ENCODE measurements at places on chromosomes 2 and 18. TPM values are rescaled to one million over a fixed set of nuclear protein-coding genes. Genes with fewer than 3 reads are reported as not detected.

CYP27C1 gene
- total RNA-seq: 3.2 TPM

MTCL1 gene
- 62.0 TPM for total RNA-seq

GPBAR1 gene
- 0.63 TPM for total RNA-seq

LIMS2 gene
- total RNA-seq: 4.9 TPM

CYRIA gene
- total RNA-seq: 8.2 TPM

DBI gene
- 186 TPM for total RNA-seq

CKAP2L gene
- total RNA-seq: 20.7 TPM

SERPINB12 gene
- not detected for total RNA-seq

REV1 gene
- 34.3 TPM for total RNA-seq

DNA sequence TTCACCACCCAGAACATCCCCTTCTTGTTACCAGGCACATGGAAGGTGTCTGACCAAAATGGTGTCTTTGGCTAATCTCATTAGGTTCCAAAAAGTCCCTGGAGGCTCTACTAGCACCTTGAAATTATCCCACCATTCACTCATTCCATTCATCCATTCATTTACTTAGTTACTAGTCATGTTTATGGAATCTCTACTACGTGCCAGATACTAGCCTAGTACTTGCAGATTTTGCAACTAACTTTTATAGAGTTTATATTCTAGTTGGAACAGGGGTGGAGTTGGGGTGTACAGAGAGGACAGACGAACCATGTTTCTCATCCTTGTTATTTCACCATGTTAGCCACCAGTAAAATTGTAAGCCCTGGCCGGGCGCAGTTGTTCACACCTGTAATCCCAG, 4.0 kb upstream of the NOP58 start:
- DNase-seq: no peak

GRCh38 chr18:50009773-50010335, 185.1 kb downstream of the MYO5B start:
- peak; percentile 21 for DNase-seq

DNA sequence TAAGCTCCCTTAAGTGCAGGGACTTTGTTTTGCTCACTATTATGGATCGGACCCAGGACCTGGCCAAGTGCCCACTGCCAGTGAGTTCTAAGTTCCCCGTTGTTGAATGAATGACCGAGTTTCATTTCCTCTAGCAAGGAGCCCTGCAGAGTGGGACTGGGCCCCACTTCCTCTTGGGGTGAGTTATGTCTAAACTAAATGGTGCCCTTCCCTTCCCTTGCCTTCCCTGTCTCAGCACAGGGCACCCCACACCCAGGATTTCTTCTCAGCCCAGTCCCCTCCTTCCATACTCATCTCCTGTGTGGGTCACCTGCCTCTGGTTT, 195.3 kb upstream of the HS6ST1 start:
- DNase-seq: no peak

GRCh38 chr2:38733300-38733971, 17.7 kb downstream of the SRSF7 start:
- no peak for DNase-seq

DNA sequence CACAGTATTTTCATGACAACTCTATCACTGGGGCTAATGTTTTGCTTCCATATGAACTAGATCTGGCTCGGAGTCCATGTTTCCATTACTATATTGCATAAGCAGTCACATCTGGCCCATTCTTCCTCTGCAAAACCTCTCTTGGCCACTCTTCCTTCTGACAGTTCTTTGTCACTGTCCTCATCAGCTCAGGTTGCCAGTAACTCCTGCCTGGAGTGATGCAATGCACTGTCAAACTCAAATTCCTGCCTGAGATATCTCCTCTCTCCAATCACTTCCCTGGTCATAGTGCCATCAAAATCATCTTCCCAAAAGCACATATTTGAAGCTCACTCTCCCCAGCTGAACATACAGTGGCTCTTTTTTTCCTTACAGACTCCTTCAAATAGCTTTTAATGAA, 66.1 kb downstream of the COLEC12 start:
- no peak for DNase-seq

DNA sequence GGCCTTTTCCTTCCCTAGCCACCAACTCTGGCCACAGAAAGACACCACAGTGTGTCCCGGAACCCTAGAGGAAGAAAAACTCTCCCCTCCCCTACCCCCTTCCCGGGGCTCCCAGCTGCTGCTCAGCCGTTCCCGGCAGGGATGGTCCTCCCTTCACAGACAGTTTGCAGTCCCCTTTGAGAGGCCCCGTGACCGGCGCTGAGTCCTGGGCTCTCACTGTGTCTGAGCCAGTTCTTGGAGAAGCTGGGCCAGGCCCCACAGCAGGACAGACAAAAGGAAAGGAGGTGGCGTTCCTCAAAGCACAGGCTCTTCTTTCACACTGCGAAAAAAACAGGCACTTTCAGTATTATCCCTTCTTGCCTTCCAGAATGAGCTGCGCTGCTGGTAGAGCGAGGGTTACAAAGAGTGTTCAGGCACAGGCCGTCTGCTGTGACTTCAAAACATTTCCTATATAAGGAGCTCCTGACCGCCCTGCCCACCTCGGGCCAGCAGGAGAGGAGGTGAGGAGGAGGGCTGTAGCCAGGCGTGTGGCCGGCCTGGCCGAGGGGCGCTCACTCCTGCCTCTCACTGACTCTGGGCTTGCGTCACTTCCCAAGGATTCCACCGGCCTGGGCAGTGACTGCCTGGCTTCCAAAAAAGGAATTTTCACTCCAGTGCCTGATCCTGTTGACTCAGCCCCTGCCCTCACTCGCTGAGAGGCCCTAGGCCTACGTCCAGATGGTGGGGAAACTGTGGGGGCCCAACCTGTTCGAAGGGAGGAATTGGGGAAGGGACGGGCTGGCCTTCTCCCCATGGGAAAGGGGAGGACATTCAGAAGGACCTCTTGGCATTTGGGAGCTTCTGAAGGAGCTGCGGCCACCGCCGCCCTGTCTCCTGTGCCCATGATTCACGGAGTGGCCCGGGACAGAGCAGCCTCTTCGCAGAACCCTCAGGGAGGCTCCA, 24.9 kb downstream of the CIDEA start:
- peak; percentile 78 for DNase-seq

DNA sequence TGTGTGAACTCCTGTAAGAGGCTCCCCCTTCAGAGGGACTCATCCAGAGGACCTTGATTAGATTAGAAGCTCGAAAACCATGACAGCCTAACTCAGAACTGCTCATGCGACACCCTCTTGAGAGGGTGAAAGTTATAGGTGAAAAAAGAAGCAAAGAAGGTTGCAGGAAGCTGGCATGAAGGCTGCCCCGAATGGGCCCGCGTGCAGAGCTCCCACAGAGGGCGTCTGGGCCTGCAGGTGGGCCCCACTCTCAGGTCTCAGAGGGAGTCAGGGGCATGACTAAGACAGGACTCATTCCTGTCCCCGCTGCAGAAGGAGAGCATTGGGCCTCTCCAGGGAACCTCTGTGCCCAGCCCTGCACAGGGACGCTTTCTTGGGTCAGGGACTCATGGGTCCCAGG, 235.4 kb downstream of the EIPR1 start:
- no peak for DNase-seq

GRCh38 chr2:50408936-50409335, 623.0 kb downstream of the NRXN1 start:
- no peak for DNase-seq

DNA sequence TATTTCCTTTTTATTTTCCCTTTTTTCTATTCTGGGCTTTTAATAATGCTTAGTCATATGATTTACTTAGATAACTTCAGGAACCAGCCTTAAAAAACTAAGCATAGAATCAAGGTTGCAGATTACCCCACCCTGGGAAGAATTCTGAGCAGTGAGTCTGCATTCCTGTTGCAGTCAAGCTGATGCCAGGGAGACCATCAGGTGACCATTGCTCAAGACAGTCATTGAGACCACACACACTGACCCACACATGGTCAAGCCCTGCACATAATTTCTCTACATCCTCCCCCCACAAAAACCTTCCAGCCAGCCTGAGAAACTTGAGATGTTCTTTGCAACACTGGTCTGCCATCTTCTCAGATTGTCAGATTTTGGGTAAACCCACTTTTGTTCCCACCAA, 83.9 kb downstream of the SH3YL1 start:
- DNase-seq: no peak

DNA sequence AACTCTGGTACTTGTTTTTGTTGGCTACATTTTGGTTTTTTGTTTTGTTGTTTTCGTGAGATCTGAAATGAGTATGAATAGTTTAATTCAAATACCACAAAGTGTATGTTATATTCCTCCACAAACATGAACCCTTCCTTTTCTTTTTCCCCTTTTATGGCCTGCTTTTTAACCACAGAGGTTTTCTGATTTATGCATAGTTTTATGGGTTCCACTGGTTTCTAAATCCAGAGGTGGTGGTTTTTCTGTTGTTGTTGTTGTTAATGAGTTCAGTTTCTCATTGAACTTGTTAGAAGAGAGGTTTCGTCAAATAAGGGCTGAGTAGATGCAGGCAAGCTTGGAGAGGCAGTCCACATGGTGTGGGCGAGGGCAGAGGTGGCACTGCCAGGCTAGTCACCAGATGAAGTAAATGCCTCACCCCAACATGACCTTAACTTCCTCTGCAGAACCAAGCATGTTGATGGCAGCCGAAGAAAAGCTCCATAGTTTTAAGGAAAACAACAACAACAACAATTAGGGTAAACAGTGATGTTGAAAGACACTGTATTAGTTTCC, 72.5 kb downstream of the RIF1 start:
- no peak for DNase-seq

DNA sequence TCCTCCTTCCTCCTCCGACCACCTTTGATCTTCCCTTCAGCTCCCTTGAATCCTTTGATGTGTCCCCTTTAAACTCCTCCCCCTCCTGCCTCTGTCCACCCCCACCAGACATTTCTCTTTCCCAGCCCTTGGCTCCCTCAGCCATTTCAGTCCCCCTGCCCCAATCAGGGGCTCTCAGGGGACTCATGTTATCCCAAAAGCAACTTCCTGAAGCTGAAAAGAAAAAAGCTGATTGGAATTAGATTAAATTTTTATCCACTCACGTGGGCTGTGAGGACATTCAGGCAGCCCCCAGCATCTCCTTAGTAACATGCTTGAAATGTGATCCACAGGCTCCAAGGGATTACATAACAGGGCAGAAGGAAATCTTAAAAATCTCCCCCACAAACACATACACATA, 81.3 kb downstream of the NEURL3 start:
- no peak for DNase-seq

DNA sequence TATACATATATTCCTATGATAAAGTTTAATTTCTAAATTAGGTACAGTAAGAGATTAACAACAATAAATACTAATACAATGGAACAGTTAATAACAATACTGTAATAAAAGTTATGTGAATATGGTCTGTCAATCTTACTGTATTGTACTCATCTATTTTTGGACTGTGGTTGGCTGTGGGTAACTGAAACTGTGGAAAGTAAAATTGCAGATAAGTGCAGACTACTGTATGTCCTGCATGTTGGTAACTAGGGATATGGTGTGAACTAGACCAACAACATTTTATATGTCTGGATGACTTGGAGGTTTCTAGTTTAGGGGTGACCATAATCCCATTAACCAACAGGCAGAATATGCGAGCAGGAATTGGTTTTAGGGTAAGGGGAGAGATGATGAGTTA, 23.3 kb downstream of the PHLPP1 start:
- no peak for DNase-seq

- DNase-seq: no peak
These were observed 550.8 kb upstream of the ZEB2 start for GRCh38 chr2:145070703-145071102.

GRCh38 chr2:98704499-98705332, 26.2 kb downstream of the MGAT4A start:
- DNase-seq: no peak

DNA sequence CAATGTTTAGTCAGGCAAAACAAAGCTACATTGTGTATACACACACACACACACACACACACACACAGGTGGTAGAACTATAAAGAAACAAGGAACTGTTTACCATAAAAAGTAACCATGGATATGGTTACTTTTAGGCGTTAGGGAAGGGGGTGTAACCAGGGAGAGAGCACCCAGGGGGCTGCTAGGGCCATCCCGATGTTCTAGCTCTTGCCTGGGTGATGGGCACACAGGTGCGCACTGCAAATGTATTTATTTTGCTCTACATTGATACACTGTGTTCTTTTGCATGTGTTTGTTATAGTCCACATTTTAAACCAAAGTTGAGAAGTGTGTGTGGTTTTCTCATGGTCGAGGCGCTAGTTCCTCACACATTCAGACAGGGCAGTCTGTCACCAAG, 69.8 kb upstream of the MYCN start:
- DNase-seq: no peak

GRCh38 chr2:20555954-20556353, 94.9 kb downstream of the HS1BP3 start:
- no peak for DNase-seq

- no peak for DNase-seq
These were observed 126.7 kb downstream of the BCL2 start for GRCh38 chr18:63192885-63193349.

GRCh38 chr2:14712111-14712510, 79.6 kb downstream of the LRATD1 start:
- DNase-seq: no peak

GRCh38 chr2:153213022-153213421, 265.5 kb downstream of the RPRM start:
- no peak for DNase-seq

GRCh38 chr2:234135750-234136221, 85.3 kb downstream of the SPP2 start:
- DNase-seq: peak; percentile 49

DNA sequence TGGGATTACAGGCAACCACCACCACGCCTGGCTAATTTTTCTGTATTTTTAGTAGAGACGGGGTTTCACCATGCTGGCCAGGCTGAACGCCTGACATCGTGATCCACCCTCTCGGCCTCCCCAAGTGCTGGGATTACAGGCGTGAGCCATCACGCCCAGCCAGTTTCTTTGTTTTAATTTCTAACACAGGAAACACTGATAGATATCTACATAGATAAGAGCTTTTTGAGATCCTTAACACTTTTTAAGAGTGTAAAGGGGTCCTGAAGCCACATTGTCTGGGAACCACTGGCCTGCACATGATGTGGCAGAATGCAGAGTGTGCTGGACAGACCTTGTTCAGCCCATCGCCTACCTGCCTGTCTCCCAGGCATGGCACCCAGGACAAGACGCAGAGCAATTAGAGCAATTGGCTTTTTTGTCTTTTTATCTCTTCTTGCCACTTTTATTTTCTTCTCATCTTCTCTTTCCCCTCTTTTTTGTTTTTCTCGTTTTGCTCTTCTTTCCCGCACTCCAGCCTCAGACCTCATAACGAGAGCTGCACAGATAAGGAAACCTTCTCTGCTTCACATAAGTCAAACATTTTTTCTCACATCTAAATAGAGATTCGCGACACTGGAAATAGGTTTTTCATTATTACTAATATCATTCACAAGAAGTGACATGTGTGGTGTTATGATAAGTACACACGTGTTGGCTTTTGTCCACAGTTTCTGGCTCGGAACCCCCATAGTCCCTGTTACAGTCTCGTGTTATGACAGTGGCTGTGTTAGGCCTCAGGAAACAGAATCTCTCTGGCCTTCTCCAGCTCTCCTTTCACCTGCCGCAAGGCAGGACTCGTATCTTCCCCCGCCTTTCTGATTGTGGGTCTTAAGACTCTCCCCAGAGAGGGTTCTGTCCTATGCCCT, 25.2 kb upstream of the GPR55 start:
- no peak for DNase-seq
